ENCODE measurements at places on chromosomes 11 and 22.

- peak; percentile 87 for DNase-seq
These were observed 26.4 kb downstream of the KCTD17 start for GRCh38 chr22:37077802-37078448.

GRCh38 chr11:17132654-17133053 lies 55.2 kb upstream of the RPS13 start:
- DNase-seq: no peak

DNA sequence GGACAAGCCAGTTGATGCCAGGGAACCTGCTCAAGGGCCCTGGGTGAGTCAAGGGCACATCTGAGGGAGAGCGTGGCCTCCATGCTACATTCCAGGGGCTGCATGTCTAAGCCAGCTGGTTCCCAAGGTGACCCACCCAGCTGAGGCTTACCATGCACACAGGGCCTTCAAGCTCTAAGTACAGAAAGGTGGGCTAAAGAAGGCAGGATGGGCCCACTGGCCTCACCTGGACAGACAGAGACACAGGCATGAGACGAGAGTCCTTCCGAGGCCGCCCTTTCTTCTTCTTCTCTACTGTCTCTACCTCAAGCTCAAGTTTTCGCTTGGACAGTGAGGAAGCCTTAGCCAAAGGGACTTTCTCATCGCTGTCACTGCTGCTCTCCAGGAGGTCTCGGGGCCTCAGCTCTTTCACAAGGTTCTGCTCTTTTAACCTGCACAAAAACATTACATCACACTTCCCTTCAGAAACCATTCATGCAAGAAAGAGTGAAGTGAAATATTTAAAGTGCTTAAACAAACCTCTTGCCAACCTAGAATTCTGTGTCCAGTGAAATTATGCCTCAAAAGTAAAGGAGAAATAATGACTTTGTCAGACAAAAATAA lies 69.9 kb downstream of the HIRA start:
- DNase-seq: no peak

GRCh38 chr22:46761017-46761416 lies 1.4 kb upstream of the TBC1D22A start:
- DNase-seq: no peak

DNA sequence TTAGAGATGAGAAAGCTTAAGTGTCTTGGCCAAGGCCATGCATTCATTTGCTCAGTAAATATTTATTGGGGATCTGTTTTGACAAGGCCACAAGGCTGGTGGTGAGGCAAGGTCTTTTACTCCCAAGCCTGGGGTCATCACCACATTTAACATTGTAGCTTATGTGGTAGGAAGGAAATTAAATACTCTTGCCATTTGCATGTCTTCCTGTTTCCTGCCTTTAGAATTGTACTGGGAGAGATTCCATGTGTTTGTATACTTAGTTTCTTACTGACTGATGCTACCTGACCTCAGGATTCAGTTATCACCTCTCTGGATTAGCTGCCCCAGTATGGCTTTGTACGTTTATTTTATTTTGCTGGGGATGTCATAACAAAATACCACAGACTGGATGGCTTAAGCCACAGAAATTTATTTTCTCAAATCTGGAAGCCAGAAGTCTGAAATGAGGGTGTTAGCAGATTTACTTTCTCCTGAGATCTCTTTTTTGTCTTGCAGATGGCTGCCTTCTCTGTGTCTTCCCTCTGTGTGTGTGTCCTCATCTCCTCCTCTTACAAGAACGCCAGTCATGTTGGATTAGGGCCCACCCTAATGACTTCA lies 44.8 kb downstream of the SPECC1L start:
- no peak for DNase-seq

- no peak for DNase-seq
These were observed 261.9 kb upstream of the LUZP2 start for GRCh38 chr11:24234822-24235508.

DNA sequence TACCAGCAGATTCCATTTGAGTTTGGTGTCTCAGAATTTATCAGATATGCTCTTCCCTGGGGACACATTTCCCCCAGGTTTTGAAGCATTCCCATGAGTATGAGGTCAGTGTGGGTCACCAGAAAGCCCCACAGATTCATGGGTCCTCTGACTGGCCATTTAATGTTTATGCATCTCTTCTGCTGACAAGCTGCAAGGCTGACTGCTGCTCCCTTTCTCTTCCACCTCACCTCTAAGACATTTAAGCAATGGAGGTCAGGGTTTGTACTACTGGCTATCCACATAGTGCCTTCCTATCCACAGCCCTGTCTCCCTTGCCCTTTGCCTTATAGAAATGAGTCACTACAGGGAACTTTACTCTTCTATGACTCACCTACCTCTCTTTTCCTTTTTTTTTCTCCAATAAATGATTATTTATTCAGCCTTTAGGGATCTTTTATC lies 106.0 kb upstream of the TIMP3 start:
- no peak for DNase-seq

All from activated CD4-positive, alpha-beta T cell treated with anti-CD3 and anti-CD28 coated beads, Interleukin-2, amount 50 U/mL, for 1 hour (primary cell).